ENCODE measurements at places on chromosomes 3 and 15.

DNA sequence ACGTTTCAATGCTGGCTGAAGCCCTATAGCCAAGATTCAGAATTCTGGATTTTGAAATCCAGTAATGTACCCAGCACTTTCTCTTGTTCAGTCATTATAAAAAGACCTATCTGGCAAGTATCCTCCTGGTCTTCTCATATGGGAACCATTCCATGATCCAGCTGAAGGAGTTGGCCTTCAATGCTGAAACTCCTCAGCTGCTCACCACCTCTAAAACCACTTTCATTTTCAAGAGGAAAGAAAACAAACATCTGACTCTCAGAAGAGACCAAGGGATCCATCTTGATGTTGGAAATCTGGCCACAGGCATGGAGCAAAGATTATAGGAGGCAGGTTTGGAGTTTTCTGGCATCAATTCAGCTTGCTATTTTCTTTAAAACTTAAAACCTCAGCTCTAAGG is 235.4 kb downstream of the FMN1 start:
- no peak for DNase-seq

GRCh38 chr3:124132813-124133212 is 140.9 kb upstream of the ROPN1 start:
- no peak for DNase-seq

- DNase-seq: no peak
Measured at GRCh38 chr3:150744041-150744918, 18.7 kb downstream of the SIAH2 start.

DNA sequence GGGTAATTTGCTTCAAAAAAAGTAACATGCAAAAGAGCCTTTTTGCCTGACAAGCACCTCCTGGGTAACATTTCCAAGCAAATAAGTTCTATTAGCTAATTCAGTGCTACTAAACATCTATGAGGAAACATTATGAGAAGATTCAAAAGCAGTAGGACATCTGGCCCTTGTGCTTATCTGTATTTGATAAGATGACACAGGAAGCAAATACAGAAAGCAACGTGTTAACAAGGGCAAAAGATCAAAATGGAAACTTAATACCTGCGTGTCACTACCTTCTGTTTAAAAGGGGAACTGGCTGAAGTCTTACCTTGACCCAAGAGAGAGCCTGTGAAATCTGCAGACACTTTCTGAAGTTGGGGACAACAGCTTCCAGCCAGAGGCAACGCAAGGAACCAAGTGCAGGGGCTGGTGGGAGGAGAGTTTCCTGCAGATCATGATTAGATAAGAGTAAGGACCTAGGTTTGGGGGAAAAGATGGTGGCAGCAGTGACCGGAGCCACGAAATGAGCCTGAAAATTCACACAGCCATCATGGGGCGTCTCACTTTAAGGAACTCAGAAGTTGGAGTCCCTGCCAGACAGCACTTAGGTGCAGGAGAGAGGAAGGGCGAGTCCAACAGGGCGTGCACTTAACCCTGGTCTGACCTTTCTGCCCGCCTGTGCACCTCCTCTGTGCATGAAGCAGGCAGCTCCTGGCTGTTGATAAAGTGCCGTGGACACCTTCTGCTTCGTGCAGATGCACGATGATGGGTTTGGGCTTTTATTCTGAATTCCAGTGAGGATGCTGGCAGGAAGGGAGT is 153.6 kb upstream of the BHLHE40 start:
- no peak for DNase-seq

- no peak for DNase-seq
Measured at GRCh38 chr3:146972726-146973125, 367.6 kb upstream of the PLSCR5 start.

- no peak for DNase-seq
Measured at GRCh38 chr15:94293411-94294402, 62.3 kb downstream of the MCTP2 start.

GRCh38 chr15:43449981-43450380 is 43.0 kb downstream of the TP53BP1 start:
- DNase-seq: no peak

- DNase-seq: no peak
Measured at GRCh38 chr3:192826214-192827006, 91.2 kb downstream of the MB21D2 start.

DNA sequence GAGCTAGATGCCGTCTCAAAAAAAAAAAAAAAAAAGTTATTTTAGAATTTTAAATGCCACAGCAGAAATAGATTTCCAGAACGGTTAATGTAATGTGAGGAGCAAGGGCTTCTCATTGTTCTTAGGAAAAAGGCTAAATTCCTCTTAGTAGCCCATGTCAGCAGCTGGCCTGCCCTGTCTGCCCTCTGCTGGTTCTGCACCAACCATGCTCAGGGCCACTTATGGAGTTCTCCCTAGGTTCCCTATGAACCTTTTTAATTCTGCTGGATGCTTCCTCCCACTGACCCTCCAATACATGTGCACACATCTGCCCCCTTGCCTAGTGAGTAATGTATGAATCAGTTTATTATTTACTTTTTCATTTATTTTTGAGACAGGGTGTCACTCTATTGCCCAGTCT is 32.2 kb upstream of the DPPA4 start:
- DNase-seq: no peak

DNA sequence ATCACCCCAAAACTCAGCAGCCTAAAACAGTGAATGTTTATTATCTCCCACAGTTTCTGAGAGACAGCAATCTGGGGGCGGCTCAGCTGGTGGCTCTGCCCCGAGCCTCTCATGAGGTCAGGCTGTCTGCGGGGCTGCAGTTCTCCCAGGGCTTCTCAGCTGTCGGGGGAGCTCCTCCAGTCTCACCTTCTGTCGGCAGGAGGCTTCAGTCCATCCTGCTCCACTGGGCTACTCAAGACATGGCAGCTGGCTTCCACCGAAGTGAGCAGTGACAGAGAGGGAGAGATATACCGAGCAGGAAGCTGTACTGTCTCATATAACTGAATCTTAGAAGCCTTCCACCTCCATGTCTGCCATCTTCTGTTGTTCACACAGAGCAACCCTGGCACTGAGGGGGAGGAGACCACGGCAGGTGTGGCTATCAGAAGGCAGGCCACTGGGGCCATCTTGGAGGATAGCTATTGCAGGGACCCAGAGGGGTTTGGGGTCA is 72.8 kb upstream of the ITGA11 start:
- DNase-seq: no peak

DNA sequence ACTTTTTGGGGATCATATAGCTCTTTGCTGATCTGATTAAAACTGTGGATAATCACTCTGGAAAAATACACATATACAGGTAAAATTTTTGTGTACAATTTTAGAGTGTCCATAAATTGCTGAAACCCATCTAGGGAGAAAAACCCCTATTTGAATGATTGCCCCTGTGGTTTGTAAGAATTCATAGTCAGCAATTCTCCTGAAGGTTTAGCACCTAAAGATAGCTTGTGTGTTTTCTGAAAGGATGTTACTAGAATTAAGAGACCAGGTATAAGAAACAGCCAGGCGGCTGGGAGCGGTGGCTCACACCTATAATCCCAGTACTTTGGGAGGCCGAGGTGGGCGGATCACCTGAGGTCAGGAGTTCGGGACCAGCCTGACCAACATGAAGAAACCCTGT is 106.8 kb upstream of the RAP2B start:
- no peak for DNase-seq

DNA sequence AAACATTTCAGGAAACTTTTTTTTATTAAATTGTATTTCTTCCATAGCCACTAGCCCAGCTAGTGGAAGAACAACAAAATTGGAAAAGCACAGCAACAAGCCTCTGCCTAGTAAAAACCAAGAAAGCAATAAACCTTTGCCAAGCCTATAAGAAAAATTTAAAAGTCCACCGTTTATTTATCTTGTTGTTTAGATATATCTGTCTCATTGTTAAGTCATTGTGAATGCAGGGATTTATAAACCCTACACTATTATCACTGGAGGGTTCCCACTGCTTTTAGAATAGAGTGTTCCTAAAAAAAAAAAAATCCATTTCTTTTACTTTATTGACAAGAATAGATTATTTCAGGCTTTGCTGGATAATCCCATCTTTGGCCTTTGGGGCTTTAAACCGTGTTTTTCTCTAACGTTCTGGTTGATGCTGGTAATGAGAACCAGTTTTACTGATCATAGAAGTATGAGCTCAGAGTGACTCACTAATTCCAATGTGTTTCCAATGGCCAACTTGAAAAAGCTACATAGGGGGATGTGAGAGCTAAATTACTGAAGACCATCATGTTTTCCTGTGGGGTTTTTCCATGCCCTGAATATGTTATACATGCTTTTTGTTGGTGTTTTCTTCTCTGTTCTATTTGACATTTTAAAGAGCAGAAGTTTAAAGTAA is 634.1 kb downstream of the RBMS3 start:
- DNase-seq: no peak

DNA sequence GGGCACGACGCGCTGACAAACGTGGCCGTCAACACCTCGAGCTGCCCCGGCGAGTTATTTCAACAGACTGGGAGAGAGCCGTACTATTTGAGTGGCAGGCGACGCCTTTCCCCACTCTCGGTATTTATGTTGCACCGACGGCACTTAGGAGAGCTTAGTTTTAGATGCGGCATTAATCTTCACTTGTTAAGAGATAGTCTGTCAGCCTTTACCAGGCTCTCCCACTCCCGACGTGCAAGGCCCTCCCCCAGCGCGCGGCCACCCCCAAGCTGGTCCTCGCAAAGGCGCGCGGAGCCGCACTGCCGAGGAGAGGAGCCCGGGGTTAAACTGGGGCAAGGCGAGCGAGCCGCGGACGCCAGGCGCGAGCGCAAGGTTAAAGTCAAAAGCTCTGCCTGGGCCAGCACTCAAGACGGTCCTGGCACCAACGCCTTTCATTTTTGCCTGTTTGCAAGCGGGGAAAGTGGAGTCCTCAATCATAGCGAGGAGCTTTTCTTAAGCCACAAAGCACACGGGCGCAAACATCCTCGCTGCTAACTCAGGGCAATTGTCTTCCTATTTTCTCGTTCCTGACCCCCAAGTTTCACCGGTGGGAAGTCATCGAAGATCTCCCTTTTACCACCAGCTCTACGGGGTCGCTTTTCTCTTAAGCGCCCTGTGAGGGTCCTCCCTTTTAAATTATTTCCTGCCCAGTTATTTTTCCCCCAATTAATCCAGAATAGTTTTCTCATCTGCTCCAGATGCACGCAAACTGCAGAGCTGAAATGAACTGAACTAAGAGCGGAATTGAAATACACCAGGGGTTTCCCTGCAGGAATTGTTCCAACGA is 86.6 kb downstream of the NR2F2 start:
- DNase-seq: no peak

DNA sequence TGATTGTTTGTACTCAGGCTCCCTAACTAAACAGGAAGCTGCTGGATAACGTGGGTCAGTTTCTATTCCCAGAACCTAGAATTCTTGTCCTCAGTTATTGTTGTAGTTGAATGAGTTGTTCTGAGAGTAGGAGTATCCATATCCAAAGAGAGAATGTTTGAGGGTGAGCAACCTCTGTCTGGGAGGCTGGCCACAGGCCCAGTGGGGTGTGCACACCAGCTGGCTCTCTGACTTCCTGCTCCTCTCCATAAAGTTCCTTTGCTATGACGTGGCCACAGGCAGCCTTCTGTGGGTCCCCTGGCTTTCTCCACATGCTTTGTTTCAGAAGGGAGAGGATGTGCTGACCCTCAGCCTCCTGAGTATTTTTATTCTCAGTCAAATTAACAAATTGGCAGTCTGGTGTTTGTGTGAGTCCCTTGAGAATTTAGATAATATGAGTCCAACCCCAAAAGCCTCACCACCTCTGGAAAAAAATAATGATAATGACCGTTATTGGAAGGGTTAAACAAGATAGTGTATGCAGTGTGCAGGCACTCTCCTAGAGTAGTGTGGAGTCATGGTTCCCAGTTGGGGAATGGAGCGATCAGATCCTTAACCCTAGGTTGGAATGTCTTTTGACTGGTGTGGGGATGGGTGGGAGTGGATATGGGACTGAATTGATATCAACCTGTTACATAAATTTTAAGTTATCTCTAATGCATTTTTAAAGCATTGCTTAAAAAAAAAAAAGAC is 47.6 kb upstream of the MED12L start:
- DNase-seq: no peak

GRCh38 chr3:24149032-24149431 is 203.9 kb downstream of the NR1D2 start:
- DNase-seq: no peak

DNA sequence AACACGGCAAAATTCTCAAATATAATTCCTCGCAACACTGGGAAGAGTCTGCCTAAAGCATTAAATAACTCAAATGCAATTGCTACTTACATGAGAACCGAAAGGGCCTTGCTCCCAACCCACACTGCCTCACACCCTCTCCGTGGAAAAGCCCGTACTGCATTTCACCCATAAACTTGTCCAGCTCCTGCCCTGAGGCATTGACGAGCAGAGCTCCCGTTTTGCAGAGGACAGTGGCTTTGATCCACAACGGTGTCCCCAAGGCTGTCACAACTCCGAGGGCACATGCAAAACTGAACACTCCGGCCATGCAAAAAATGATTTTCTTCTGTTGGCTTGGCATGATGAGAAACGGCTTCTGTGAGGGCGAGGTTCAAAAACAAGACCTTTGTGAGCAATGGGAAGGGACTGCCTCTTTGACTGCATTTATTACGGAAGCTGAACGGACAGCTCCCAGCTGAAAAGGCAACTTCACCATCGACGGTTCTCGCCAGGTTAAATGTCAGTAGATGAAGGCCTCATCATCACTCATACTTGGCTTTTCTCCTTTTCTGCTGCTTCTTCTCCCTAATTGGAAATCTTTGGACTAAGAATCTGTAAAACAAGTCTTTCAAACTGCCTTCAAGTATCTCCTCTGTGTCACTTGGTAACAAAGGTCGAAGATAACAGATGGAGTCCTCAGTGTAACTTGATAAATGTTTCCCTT is at the start of gene CLRN1:
CLRN1 (minus strand) TSS at position 362 of the 706 bp plus-strand sequence; CDS start at position 343, 19 bp downstream.
- DNase-seq: no peak

GRCh38 chr3:129859272-129859671 is 34.2 kb downstream of the TMCC1 start:
- DNase-seq: no peak

GRCh38 chr3:72255791-72256559 is 471.0 kb upstream of the PROK2 start:
- peak; percentile 12 for DNase-seq

DNA sequence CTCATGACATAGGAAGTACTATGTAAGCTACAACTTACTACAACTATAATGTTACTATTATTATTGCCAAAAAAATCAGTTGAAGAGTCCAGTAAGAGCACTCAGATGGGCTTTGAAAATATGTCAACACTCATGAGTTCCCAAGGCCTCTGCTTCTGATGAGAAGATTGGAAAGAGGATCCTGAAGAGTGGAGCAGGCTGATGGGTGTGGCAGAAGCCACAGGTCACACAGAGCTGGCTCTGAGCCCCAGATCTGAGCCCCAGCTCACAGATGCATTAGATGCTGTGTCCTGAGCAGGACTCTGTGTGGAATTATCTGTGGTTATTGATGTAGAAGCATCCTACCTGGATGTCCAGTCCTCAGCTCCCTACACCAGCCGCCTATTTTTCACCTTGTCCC is 65.6 kb downstream of the SPSB4 start:
- no peak for DNase-seq

DNA sequence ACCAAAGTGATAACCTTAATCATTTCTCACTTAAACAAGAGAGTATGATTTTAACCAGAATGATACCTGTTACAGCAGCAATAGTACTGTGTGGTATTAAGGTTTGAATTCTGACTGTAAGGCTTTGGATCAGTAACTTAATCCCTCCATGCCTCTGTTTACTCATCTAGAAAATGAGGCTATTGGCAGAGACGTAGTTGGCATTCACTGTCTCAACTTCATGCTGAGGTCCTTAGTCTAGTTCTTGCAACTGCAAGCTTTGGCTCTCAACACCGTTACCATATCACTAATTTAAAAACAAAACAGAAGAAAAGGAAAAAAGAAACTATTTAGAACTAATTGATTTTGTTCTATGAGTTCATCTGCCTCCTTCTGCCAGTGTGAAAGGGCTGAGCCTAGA is 875.4 kb downstream of the MCTP2 start:
- no peak for DNase-seq
